Melanocyte of skin (primary cell): ENCODE measurements at places on chromosomes 5 and 9. TPM values are rescaled to one million over a fixed set of nuclear protein-coding genes. Genes with fewer than 3 reads are reported as not detected.

The TTLL11 gene
- 5.5 and 8.6 TPM in 2 replicates for total RNA-seq

The KIF27 gene
- total RNA-seq, result 2.8 and 7.3 TPM in 2 replicates

The F2RL2 gene
- not detected in 2 replicates for total RNA-seq

The NR6A1 gene
- total RNA-seq, result 2.7 and 4.0 TPM in 2 replicates
